Stimulated activated CD8-positive, alpha-beta memory T cell treated with anti-CD3 and anti-CD28 coated beads, Interleukin-7, amount 100 ng/mL, for 1 hour (primary cell): ENCODE measurements at places on chromosomes 12 and 14.

DNA sequence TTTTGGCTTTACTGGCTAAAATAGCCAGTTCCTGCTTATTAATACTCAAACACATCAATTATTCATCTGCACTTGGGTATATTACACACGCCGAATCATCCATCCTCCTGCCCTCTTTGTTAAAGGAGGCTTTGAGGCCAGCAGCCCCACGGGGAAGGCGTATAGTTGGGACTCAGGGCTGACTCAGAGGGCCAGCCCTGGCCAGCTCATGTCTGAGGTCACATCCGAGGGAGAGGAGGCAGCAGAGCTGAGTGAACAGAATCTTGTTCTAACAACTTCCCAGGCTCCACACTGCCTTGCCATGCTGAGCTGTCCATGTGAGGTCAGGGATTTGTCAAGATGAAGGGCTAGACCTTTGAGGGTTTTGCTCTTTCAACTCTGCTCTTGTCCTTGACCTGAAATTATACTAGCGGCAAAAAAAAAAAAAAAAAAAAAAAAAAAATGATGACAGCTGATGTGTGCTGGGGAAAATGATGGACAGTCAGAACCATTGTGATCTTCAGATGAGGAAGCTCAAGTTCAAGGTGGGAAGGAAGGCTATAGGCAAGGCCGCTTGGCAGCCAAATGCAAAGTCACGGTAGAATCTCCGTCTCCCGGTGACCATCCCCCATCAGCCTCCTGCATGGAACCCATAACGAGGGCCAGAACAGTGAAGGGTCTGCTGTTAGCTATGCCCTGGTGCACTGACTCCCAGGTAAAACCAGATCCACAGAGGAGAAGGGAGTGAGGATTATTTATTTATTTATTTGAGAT lies 12.5 kb upstream of the MARK3 start:
- no peak for DNase-seq

DNA sequence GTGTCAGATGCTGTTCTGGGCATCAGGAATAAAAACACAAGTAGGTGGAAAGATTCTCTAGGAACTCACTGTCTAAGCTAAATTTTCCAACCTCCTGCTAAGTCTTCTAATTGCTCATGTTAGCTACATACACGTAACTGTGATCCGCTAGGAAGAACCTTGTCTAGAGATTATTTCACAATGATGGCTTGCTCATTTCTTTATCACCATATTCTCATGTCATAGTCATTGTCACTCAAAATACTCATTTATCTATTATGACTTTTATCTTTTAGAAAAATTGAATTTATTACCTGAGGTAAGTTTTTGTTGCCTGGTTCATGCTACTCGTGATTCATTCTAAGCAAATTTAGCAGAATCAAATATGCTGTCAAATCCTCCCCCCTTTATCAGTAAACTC lies 1402.4 kb upstream of the FLRT2 start:
- no peak for DNase-seq

- no peak for DNase-seq
Measured at GRCh38 chr14:100590726-100591452, 3.7 kb upstream of the BEGAIN start.

GRCh38 chr14:81286574-81287370 lies 66.0 kb upstream of the GTF2A1 start:
- no peak for DNase-seq

DNA sequence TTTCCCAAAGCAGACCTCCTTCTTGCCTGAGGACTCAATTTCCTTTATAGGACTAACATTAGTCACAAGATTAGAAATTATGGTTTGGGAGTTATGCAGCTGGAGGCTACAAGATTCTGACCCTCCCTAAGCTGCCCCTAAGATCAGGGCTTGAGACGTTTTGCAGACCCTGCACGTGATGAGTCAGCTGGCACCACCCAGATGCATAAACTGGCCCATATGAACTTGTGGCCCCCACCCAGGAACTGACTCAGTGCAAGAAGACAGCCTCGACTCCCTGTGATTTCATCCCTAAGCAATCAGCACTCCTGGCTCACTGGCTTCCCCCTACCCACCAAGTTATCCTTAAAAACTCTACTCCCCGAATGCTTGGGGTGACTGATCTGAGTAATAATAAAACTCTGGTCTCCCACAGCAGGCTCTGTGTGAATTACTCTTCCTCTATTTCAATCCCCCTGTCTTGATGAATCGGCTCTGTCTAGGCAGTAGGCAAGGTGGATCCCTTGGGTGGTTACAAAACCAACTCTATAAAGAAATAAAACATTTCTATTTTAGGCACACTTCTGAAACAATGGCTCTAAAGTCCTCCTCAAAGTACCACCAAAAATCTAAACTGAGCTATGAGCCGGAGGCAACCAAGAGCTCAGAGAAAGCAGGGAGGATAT lies 233.4 kb downstream of the TMEM132D start:
- DNase-seq = no peak

DNA sequence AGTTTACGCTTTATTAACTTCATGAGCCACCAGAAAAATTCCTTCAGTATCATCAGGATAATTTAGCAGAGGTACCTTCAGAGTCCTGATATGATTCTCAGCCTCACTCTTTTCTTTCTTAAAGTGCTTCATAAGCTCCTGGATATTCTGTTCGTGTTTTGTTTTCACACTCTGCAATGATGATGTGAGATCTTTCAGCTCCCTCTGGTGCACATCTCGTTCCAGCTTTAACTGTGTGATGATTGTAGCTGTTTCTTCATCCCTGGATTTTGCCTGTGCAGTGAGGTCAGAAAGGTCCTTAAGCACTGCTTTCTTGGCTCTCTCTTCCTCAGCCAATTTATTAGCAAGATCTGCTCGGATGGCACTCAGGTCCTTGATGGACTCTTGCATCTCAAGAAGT lies 156.7 kb downstream of the CEP128 start:
- DNase-seq = no peak

- no peak for DNase-seq
Measured at GRCh38 chr12:4807116-4807783, 87.0 kb downstream of the GALNT8 start.

GRCh38 chr12:17159506-17160300 lies 553.7 kb upstream of the LMO3 start:
- DNase-seq = no peak

GRCh38 chr14:31745741-31746140 lies 184.5 kb downstream of the NUBPL start:
- no peak for DNase-seq
